ENCODE measurements at places on chromosomes 4 and X. TPM values are rescaled to one million over a fixed set of nuclear protein-coding genes. Genes with fewer than 3 reads are reported as not detected.

- DNase-seq = no peak
Measured at GRCh38 chr4:24799196-24799543, 3.8 kb downstream of the SOD3 start.

DCAF12L2 gene
- total RNA-seq = 1.2 TPM

TREX2 gene
- total RNA-seq = not detected

DNA sequence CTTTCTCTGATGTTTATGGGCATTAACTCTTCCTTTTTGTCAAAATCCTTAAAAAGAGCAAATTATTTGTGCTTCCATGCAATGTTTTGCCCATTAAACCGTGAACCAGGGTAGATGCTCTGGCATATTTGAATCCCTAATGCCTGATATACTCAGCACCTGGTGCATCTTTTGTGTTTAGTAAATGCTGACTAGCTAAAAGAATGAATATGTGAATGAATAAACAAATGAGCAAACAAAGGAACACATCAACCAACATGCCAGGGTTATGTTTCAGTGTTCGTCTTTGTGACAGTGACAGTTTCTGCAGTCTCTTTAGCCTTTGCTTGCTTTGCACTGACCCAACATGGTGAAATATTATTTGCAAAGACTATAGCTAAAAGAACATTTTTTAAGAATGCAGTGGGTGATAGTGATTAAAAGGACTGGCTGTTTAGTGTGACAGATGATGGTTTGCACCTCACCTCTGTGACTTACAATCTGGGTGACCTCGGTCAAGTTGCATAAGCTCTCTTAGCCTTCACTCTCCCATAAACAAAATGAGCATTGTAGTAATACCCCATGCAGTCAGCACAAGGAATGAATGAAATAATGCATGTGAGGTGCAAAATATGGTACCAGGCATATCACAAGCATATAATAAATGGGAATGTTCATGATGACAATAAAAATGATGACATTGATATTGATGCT is 29.5 kb downstream of the SMPX start:
- DNase-seq = no peak

Data from kidney epithelial cell (primary cell).